ENCODE measurements at places on chromosomes 5 and 9.
A peak's percentile ranks its signal among the peaks of the same experiment; 100 is the strongest.

DNA sequence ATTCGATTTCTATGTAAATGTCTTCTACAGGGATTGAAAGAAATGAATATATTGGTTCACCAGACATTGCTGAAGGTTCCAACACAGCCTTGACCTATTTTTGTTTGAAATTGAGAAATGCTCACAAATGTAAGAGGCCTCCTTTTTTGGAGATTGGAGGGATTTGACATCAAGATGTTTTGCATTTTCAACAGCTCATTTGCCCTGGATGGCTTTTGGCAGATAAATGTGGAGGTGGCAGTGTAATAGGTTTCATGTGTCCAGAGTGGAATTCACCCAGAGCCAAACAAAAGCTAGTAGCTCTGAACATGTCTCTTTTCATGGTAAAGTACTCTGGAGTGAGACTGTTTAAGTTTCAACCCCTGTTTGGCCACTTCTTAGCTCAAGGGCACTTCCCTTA lies 77.3 kb downstream of the PALM2AKAP2 start:
- no peak for DNase-seq

DNA sequence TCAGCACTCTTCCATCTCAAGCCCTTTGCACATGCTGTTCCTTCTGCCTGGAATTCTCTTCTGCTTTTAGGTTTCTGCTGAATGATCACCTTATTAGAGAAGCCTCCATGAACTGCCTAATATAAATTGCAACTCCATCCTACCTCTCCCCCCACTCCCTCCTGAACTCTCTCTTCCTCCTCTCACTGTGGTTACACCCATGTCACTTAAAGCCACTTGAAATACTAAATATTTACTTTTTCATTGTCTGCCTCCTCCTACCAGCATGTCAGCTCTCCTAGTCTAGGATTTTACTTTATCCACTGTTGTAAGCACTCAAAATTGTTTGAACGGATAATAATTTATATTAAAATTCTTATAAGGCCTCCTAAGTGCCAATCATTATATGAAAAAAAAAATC lies 43.8 kb downstream of the ACTL7B start:
- DNase-seq = no peak

GRCh38 chr9:116133163-116133562 lies 20.4 kb upstream of the PAPPA start:
- no peak for DNase-seq

DNA sequence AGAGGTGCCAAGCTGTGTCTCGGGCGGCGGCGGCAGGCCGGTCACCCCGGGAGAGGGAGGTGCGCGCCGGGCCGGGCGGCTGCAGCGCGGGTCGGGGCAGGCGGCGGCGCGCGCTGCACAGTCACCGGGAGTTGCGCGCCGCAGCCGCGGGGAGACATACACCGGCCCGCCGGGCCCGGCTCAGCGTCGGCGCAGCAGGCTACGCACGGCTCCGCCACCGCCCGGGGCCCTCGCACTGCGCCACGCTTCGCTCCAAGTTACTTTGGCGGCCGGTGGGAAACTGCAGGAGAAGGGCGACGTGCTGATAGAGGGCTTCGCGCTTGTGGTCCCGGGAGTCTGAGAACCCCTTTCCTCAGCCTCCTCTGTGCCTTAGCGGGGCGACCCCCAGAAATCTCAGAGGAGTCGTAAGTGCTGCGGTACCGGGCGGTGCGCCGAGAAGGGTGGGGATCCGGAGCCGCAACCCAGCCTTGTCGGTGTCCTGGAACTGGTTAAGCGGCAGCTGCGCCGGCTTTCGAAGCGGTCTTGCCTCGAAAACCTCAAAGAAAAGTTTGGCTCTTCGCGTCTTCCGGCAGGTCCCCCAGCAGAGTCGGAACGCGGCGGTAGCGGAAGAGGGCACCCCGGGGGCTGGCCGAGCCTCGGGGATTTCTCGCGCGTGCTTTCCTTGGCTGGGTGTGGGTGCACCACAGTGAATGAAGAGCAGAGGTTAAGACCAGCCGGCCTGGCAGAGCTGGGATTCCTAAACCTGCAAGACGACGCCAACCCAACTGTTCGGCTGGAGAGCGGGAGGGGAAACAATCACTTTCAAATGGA lies at the start of gene EFNA5:
TSS of gene EFNA5 (minus strand) at position 6 of the 810 bp plus-strand sequence.
- DNase-seq = no peak

DNA sequence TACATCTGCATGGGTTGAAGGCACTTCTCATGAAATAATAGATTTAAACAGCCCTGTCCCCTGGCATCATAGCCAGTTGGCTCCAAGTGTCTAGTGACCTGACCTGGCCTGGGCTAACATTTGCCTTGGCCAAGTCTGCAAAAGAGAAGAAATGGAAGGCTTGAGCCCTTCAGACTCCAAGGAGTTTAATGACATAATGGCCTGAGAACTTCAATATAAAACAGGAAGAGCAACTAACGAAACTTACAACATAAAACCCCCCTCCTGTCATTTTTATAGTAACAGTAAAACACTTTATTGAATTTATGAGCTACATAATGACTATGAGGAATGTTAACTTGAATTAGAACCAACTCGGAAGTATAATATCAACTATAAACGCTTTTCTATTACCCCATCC lies 218.8 kb upstream of the TBCA start:
- no peak for DNase-seq

DNA sequence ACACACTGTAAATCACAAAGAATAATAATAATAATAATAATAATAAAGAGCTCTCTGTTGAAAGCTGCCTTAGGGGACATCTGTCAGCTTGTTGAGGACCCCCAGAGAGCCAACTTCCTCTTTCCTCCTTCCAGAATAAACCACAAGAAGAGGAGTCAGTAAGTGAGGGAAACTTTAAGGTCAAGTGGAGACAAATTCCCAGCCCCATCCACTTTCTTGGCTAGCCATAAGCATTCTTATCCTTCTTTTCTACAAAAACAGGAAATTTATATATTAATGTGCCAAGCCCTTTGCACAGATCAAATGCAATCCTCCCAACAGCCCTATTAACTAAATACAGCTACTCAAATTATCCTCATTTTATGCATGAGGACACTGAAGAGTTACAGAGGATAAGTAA lies 9.4 kb upstream of the C5orf58 start:
- DNase-seq = no peak

GRCh38 chr5:14383923-14384322 lies 197.7 kb upstream of the OTULINL start:
- no peak for DNase-seq

- no peak for DNase-seq
Observed at GRCh38 chr5:56321236-56321881, 88.2 kb upstream of the ANKRD55 start.

GRCh38 chr9:13508681-13509080 lies 229.2 kb upstream of the MPDZ start:
- no peak for DNase-seq

DNA sequence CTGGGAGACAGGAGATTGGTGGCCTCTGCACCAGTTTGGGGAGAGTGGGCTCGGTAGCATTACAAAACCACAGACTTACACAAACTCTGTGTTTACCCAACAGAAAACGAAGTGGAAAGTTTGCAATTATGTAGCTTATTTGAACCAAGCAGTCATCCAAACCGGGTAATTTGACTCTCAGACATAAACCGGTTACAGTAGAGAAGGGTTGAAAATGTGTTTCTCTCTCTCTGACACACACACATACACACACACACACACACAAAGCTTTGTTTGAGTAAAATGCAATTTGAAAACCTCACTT lies 97.1 kb upstream of the ZNF608 start:
- no peak for DNase-seq

- no peak for DNase-seq
Observed at GRCh38 chr5:3695818-3696217, 100.2 kb downstream of the IRX1 start.

DNA sequence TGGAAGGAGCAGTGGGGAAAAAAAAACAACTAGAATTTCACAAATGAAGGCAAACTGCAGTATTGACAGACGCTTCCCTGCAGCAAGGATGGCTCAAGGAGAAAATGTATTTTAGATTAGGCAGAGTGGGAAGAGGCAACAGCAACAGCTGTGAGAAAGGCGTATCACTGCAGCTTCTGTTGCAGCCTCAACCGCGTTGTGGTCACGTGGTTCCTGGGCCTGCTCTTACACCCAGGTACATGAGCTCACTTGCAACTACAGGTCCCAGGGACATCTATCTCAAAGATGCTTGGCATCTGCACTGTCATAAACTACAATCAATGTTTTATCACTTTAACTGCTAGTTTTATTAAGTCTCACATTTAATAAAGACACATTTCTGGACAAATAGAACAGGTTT lies 36.0 kb upstream of the GOLM1 start:
- no peak for DNase-seq

GRCh38 chr5:114184006-114184405 lies 177.9 kb upstream of the KCNN2 start:
- no peak for DNase-seq

GRCh38 chr9:114397219-114397847 lies 9.6 kb upstream of the AKNA start:
- DNase-seq = no peak

GRCh38 chr5:152465140-152465539 lies 60.1 kb upstream of the NMUR2 start:
- DNase-seq = no peak

GRCh38 chr9:36218011-36218410 lies 27.3 kb downstream of the CLTA start:
- DNase-seq = no peak

DNA sequence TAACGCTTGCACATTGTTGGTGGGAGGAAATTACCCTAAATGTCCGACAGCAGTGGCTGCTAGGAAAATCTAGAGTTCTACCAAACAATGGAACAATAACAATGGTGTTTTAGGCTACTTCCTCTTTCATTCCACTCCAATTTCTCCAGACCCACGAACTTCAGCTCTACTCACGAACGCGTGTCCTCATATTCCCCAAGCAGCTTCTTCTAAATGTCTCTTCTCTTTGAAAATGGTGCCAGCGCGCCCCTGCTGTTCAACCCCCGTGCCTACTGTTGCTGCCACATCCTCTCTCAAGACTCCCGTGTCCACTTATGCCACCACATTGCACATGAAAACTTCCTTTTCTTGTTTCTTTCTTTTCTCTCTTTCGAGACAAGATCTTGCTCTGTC lies 25.6 kb downstream of the OR2V2 start:
- no peak for DNase-seq

DNA sequence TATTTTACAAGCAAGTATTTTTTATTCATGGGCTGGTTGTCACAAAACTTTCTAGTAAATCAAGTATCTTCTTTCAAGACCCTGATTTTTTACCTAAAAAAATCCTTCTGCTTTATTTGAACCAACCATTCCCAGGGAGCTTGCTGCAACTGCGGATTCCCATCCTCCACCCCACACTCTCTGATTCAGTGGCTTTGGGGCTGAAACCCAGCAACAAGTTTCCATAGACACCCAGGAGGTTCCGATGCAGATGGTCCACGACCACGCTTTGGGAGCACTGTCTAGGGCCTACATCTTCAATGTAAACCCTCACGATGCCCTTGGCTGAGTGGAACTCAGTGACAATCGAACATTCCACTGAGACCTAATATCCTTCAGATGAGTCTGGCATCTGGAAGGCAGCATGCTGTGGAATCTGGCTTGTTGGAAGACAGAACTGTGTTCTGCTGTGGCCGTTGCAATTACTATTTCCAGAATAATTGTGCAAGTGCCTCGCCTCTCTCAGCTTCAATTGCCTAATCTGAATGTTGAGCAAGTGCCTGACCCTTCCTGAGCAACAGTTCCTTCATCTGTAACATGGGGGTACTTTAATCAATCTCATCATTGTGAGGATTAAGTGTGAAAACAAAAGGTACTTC lies 105.1 kb downstream of the INSYN2B start:
- DNase-seq = peak; percentile 35

GRCh38 chr9:110874963-110875674 lies 163.2 kb downstream of the LPAR1 start:
- peak; percentile 33 for DNase-seq

DNA sequence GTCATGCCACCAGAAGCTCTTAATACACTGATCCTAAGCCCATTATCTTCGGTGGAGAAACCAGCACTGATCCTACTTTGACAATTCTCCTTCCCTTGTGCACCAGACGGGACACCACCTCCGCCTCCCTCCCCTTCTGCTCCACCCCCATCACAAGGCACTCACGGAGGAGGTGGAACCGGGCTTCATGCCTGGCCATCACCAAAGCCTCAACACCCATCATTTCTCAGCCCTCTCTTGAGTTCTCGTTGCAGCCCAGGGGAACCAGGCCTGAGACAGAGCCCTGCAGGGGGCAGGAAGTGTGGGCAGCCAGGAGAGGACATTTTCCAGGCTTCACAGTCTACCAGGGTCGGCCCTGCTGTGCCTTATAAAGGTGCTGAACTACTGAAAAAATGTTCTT lies 160.5 kb downstream of the GOLPH3 start:
- DNase-seq = no peak

GRCh38 chr9:81259896-81260295 lies 429.5 kb downstream of the TLE1 start:
- no peak for DNase-seq

- no peak for DNase-seq
Observed at GRCh38 chr9:81096625-81097024, 592.7 kb downstream of the TLE1 start.

- no peak for DNase-seq
Observed at GRCh38 chr5:180603076-180603594, 11.8 kb upstream of the SCGB3A1 start.

DNA sequence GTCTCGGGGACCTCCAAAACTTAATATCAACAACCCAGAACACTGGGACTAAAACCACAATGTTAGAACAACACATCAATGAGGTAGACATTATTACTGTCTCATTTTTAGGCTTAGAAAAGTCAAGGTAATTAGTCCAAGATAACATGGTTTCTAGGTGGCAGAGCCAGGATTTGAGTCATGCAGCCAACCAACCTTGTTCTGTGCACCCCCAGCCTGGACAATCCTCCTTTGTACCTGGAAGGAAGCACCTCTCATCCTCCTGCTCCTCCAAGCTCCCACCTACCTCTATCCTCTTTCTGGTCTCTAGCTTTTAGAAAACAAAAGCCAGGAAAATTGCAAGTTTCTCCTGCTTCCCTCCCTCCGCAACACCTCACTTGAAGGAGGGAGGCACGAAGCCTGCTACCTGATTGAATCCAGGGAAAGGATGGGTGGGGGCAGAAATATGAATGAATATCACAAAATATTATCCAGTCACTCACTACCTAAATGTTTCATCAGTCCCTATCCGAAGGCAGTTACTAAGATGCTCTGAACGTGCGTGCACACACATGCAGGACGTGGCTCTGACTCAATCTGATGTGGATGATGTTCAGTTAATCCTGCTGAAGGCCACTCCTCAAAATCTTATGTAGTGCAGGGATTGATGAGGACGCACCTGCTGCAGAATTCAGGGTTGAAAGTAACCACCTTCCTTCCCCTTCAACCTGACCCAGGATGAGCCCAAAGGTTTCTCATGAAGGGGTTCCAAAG lies 26.3 kb upstream of the TTC1 start:
- no peak for DNase-seq

- no peak for DNase-seq
Observed at GRCh38 chr5:135446615-135447014, 533 bp downstream of the DCANP1 start.

- DNase-seq = no peak
Observed at GRCh38 chr5:157366741-157367674, 93.0 kb upstream of the NIPAL4 start.

All from C1 segment of cervical spinal cord (tissue), 14 donors.